ENCODE measurements at places on chromosomes 4 and X.
A peak's percentile ranks its signal among the peaks of the same experiment; 100 is the strongest.

- no peak for DNase-seq
These were observed 825 bp downstream of the DYNLT3 start for GRCh38 chrX:37846558-37846933.

DNA sequence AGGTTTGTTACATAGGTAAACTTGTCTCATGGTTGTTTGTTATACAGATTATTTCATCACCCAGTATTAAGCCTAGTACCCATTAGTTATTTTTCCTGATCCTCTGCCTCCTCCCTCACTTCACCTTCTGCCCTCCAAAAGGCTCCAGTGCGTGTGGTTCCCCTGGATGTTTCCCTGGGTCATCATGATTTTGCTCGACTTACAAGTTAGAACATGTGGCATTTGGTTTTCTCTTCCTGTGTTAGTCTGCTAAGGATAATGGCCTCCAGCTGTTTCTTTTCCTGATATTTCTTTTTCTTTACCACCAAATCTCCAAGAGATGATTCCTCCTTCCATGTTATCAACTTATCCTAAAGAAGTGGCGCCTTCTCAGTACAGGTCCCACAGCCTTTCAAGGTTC lies 543.1 kb upstream of the ADGRL3 start:
- DNase-seq, result no peak

GRCh38 chrX:133323431-133323830 lies 91.9 kb downstream of the GPC4 start:
- no peak for DNase-seq

DNA sequence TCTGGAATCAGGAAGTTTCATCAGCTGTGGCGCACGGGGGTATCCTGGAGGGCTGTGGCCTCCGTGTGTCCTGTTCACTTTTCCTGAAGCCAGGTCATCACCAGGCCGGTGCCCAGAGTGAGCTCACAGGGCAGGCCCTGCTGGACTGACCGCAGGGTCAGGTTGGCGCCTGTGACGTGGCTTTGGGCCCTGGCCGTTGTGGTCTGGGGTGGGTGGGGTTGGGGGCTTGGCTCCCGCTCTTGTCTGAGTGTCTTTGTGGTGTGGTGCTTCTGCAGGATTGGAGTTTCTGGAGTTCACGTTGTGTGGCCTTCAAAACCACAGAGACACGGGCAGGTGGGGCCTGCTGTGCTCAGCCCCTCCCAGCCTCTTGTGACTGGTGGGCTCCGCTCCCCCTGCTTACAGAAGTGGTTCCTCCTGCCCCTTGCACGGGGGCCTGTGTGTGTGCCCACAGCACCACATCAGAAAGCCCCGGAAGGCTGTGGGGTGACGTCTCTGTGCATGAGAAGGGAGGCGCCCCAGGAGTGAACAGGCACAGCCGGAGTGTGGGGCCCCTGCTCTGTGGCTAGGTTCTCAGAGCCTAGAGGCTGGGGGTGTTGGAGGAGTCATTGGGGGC lies 9.5 kb downstream of the RGS12 start:
- peak; percentile 82 for DNase-seq

- DNase-seq, result no peak
These were observed 561.3 kb upstream of the LCORL start for GRCh38 chr4:18582841-18583240.

- no peak for DNase-seq
These were observed 5.3 kb upstream of the APELA start for GRCh38 chr4:164871673-164872072.

- DNase-seq, result no peak
These were observed 15.0 kb upstream of the OTUD4 start for GRCh38 chr4:145195167-145195952.

- no peak for DNase-seq
These were observed 752.9 kb upstream of the CT83 start for GRCh38 chrX:117215683-117216082.

DNA sequence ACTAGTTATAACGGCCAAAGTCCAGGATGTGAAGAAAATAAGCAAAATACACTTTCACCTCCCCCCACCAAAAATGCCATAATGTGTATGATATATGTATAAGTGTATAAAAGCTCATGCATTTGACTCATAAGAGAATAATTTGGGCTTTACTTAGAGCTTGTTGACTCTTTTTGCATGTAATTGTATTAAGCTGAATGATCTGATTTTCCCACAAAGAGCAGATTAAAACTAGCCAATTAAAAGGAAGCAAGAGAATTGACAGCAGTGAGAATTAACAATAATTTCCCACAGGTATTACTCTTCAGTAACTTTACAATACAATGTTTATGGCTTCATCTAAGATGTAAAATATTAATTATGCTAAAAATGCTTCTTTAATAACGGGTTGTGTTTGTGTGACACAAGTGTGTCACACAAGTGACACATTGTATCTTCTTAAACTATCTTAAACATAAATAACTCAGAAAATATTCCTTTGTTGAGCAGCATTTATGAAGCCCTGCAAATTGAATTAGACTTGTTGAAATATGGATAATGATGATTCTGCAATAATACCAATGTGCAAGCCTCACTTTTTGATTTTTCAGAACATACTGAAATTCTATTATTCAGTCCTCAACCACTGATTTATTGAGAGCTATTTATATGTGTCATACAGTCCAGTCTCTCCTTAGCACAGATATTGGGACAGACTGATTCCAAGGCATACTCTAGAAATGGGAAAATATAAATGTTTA lies 134.5 kb downstream of the SLIT2 start:
- no peak for DNase-seq

GRCh38 chr4:174262624-174263444 lies 20.6 kb downstream of the FBXO8 start:
- no peak for DNase-seq

DNA sequence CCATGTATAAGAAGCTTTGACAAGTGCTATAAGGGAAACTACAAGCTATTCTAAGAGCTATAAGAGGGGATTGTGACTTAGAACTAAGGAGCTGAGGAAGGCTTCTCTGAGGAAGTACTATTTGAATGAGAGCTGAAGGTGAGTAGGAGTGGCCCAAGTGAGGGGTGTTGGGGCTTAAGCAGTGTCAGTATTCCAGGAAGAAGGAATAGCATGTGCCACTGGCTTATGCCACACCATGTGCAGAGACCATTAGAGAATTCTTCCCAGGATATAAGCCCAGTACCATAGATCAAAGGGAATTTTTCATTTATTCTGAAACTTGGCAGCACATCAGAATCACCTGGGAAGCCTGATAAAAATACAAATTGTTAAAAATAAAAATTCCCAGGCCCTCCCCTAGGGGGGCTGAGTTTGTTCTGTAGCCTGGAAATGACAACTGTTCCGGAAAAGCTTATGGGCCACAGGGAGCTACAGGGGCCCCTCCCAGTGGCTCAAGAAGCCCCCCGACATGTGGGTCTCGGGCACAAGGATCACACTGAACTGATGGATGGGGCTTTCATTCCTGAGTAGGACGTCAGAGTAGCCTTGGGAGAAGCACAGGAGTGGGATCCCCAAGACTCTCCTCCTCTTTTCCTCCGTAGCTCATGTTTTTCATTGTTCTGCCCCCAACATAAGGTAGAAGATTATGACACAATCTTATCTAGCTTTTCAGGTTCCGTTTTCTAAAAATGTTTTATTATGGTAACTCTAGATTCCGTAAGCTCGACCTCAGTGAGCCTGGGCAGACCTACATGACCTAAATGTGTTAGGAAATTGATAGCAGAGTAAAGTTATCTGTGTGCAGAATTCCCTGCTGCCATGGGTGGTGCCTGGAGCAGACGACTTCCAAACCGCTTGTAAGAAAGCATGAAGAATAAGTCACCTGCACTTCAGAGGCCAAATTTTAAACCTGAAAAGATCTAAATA lies 119.3 kb downstream of the AFF1 start:
- DNase-seq, result no peak

DNA sequence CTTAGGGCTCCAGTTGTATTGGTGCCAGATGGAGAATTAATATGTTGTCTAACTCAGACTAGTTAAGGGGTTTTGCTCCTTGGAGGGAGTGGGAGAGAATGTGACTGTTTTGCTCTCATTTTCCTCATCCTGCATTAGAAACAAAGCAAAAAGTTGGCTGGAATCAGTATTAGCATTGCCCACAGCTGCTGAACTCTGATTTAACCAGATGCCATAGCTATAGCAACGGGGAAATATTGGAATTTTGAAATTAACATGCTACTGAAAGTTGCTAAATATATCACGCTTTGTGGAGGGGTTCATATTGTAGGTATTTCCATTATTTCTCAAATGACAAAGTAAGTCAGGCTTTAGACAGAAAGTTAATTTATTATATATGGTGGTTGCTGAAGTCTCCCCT lies 66.7 kb upstream of the EOLA2 start:
- no peak for DNase-seq

DNA sequence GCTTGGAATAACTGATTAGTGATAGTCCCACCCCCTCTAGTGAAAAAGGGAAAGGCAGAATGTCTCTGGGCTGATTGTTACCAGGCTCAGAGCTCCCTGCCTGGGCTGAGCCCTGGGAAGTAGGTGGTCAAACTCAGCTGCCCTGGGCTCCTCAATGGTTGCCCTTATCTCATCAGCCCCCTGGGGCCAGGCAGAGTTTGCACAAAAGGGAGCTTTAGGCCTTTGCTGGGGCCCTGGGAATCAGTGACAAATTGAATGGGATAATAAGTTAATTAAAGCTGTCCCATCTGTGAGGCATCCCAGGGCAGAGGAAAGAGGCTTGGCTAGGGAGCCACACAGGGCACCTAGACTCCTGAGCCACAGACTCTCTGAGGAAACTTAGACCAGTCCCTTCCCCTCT lies 89.0 kb downstream of the EFNB1 start:
- DNase-seq, result no peak

GRCh38 chrX:11757719-11758399 lies at the start of gene MSL3:
MSL3 (plus strand) TSS chrX:11758237; CDS start chrX:11758264, 27 bp downstream.
- peak; percentile 62 for DNase-seq

DNA sequence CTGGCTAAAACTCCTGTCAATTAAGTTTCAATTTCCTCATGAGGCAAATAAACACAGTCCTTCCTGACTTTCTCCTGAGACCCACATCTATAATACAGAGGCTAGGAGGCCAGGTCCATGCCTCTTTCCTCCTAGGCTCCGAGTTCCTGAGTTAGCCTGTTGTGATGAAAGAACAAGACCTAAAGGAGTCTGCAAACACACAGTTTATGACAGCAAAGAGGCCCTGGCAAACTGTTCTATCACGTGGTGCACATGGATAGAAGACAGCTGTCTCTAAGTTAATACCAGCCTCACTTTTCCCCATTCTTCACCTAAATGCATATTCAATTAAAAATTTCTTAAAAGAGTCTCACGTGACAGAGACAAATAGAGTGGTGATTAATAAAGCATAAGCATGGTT lies 145.2 kb downstream of the TET2 start:
- no peak for DNase-seq

DNA sequence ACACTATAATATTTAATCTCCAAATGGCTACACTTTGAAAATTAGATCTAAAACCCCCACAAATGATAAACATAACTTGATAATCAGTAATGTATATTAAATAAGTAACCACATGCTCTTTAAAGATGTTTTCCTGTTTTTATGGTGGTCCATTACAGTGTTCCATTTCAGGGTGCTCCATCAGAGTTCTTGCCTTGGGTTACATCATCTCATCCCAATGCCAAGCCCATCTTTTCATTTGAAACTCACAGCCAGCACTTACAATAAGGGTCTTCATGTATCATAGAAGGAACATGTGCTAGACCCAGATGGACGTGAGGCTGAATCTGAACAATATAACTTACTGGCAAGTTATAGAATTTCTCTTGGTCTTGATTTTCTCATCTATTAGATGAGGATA lies 10.5 kb upstream of the PAQR3 start:
- DNase-seq, result no peak

DNA sequence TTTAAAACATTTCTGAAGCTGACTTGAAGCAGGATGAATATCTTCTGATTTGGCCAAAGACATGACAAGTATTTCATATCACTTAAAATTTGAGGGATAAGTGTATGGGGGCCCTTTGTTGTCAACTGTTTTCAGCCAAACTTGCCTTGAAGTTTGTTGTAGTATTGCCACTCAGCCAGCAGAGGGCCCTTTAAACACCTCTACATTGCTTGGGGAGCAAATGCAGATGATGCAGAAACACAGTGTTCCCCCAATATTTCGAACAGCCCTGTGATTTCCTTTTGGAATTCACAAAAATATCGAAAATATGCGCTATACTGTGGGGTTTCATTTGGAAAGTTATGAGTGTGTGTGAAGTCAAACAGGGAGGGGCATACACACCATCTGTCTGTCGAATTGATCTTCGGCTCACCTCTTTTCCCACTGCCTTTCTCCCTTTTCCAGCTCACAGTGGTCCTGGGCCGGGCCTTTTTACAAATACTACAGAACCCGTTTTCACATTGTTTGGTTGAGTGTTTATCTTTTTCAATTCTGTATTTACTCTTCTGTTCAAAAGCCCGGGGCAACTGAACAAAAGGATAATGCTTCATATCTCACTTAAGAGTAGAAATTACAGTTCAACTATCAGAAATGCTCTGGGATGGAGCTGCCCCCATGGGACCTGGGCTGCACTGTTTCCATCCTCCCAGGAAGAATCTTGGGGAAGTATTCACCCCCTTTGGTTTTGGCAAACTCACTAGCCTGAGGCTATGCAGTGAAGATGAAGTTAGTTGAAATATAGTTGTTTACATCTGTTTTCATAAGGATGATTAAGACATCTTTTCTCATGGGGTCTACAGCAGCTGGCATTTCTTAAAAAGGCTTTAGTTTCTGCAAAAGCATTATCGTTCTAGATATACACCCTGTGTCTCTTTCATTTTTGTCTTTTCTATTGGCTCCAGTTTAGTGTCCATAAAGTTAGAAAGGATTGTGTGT lies 137.6 kb downstream of the EGF start:
- peak; percentile 59 for DNase-seq

- DNase-seq, result no peak
These were observed 977 bp downstream of the RNF175 start for GRCh38 chr4:153758688-153759406.

GRCh38 chrX:69305333-69306062 lies 140.2 kb upstream of the PJA1 start:
- no peak for DNase-seq

DNA sequence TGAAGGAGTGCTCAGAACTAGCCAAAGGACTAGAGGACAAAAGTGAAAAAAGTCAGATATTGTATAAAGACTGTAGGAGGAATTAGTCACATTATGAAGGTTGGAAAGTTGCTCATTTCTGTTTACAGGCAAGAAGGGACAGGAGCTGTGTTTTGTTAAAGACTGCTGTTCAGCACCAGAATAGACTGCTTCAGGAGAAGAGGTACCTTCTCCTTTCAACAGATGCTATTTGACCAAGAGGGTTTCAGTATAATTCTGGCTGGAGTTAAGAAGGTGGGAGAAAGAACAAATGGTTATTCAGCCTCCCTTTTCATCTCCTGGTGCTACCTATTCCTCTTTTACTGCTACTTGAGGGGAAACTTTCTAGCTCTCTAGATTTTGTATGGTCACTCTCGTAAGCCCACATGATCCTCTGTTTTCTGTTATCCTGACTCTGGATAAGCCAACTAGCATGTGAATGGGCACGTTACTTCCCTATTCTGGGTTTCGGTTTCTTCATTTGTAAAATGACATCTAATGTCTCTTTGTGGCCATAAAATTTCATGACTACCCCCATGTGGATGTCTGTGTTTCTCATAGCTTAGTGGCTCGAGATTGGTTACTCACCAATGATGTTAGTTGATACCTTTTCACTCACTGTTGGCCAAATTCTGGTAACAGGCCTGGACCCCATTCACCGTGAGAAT lies 68.9 kb downstream of the SH2D1A start:
- no peak for DNase-seq

All from activated T-cell treated with anti-CD3 and anti-CD28 coated beads, Interleukin-2, amount 50 U/mL, for 48 hours (primary cell).